Fibroblast of skin of left biceps (primary cell): ENCODE measurements at places on chromosomes 13 and 19.

- no peak for DNase-seq
Observed at GRCh38 chr19:35011091-35011689, 11.1 kb downstream of the GRAMD1A start.

GRCh38 chr19:5547881-5548280 is 19.9 kb downstream of the TINCR start:
- peak; percentile 4 for DNase-seq

DNA sequence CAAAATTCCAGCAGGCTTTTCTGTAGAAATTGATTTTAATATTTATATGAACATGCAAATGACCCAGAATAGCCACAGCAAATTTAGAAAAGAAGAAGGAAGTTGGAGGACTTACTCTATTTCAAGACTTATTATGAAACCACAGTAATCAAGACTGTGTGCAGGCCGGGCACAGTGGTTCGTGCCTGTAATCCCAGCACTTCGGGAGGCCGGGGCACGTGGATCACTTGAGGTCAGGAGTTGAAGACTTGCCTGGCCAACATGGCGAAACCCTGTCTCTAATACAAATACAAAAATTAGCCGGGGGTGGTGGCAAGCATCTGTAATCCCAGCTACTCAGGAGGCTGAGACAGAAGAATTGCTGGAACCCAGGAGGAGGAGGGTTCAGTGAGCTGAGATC is 6.0 kb upstream of the FFAR2 start:
- no peak for DNase-seq

DNA sequence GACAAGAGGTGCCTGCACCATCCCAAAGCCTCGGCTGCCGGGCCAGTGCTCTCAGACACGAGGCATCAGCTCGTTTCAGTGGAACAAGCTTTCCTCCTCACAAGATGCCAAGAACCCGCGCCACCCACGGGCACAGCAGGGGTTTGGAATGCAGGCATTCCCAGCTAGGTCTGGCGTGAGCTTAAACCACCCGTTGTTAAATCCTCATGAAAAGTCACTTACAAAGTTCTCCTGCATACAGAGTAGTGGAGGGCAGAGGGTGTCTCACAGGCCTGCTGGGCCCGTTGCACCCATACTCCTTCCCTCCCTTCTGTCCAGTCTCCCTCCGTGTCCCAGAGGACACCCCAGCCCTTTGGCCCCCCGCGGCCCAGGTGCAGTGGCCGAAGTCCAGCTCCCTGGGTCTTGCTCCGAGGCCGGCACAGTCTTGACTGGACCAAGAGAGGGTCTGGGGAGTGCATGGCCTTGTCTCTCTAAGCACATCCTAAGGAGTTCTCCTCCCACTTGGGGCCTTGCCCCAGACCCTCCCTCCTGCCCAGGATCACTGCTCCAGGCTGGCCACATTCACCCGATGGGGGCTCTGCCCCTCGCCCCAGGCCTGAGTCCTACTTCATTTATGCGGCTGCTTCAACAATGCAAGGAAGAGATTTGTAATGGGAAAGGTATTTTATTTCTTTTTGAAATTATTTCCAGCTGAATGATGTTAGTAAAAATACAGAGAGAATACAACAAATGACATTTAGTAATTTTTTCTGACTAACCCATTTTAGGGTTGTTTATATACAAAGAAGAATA is 35.2 kb upstream of the GRTP1 start:
- DNase-seq: no peak

DNA sequence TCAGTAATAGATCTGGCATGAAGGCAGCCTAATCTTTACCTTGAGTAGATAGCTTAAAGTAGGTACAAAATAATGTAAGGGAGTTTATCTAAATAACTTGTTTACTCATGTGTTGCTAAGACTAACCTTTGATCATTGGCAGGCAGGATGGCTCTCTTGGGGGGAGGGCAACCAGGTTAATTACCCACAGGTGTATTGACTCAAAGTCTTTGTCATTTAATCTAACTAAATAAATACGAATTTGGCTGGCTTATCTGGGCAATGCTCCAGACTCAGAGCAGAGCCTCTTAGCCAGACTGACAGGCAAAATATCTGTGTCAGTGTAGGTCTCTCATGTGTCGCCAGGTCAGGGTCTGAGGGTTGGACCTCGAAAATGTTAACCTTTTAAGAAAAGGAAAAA is 283.4 kb upstream of the KLHL1 start:
- DNase-seq: no peak

GRCh38 chr19:33404506-33405253 is 31.2 kb downstream of the CEBPG start:
- no peak for DNase-seq

- DNase-seq: no peak
Observed at GRCh38 chr19:17840019-17840418, 7.8 kb downstream of the JAK3 start.

DNA sequence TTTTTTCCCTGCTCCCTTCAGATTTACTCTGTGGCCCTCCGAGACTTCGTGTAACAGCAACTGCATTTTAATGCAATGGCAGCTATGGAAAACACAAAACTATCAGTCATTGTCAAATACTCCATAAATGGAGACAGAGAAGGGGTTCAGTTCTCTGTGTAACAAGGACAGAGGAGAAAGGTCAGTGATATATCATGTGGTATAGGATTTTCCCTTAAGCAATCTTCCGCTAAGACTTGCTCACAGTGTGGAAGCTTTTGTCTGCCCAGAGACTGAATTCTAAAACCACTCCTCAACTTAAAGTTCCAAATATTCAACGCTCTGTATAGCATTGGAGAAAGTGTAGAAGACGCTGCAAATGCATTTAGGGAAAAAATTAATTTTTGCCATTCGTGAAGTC is 111.3 kb upstream of the EDNRB start:
- no peak for DNase-seq

DNA sequence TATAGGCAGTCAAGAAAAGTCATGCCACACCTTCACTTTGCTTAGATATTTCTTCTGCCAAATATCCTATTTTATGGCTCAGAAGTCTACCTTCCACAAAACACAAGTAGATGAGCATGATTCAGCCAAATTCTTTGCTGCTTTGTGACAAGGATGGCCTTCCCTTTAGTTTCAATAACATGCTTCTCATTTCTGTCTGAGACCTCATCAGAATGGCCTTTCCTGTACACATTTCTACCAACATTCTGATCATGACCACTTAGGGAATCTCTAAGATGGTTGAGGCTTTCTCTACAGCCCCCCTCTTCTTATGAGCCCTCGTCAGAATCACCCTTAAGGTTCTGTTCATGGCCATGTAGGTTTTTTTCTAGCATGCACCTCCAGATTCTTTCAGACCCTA is 96.2 kb downstream of the COL4A2 start:
- no peak for DNase-seq

DNA sequence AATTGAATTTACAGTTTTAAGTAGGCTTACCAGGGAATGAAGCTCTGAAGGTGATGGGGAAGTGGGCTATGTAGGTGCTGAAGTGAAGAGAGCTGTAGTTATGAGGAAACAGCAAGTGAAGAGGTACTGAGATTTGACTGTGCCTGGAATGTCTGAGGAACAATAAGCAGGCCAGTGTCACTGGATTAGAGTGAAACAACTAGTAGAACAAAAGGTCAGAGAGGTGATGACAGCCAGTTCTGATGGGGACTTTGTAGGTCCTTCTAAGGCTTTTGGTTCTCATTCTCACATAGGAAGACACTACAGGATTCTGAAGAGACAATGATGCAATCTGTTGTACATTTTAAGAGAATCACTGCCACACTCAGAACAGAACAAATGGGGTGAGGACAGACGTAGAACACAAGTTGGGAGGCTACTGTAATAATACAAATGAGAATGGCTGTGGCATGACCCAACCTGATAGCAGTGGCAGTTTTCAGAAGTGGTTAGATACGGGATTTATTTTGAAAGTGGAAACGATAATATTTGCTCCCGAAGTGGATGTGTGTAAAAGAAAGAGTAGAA is 130.8 kb downstream of the MYCBP2 start:
- DNase-seq: no peak

DNA sequence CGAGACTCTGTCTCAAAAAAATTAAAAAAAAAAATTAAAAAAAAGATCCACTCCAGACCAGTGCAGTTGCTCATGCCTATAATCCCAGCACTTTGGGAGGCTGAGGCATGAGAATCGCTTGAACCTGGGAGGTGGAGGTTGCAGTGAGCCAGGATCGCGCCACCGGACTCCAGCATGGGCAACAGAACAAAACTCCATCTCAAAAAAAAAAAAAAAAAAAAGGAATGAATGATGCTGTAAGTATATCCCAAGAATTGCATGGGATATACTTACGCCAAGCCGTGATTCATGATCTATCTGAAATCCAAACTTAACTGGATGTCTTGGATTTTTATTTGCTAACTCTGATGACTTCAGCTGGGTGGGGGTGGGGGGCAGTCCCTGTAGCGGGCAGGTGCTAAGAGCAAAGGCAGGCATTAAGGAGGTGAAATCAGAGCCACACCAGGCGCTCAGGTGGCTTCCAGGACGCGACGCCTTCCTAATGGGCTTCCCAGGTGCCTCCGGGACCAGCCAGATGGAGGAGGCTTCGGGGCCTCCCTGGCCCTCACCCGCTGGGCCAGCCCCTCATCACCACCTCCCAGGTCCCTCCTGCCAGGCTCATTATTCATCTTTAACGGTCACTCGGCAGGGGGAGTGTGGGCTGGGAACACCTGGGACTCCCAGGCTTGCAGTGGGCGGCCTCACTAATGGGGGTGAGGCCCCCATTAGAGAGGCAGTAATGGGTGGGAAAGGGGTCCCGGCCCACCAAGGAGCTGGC is 11.4 kb upstream of the FUT5 start:
- no peak for DNase-seq

DNA sequence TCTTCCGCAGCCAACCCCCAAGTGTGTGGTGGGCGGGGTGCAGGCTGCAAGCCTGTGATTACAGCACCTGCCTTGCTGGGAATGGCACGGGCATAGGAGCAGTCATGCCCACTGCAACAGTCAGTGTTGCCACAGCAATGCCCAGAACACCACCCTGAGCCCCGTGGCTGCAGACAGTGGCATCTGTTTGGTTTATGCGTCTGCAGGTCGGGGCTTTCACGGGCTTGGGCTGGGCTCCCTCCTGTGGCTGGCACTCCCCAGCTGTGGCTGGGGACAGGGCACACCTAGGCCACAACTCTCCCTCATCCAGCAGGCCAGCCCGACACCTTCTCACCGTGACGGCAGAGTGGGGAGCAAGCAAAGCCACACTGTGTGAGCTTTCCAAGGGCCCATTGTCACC is 115.3 kb upstream of the C1QTNF9B start:
- no peak for DNase-seq

GRCh38 chr19:41708481-41708880 is at the start of gene CEACAM5:
Gene CEACAM5, plus strand, starts transcription at chr19:41708626. Its CDS starts 106 bp downstream, at chr19:41708732.
- DNase-seq: no peak

GRCh38 chr13:60260440-60260839 is 96.7 kb upstream of the DIAPH3 start:
- DNase-seq: no peak

DNA sequence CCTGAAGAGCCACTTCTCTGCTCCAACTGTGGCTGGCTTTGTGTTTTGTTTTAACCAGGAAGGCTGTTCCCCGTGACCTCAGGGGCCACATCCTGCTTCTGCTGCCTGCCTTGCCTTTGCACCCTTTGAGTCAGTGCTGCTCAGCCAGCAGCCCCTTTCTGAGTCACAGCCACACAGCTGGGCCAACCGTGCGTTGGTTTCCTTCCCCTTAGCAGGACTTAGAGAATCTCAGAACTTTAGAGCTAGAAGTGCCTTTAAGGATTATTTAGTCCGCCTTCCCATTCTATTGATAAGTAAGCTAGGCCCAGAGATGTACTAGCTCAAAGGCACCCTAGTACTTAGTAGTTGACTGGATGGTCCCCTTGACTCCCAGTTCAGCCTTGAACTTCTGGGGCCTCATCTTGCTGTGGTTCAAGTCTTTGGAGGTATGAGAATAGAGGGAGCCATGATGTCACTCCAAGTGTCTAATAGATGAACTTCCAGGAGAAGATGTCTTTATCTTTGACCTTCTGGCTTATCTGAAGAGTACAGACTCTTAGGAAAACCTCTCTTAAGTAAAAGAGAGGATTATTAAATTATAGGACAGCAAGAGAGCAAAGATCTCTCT is 8.0 kb downstream of the RGCC start:
- peak; percentile 13 for DNase-seq

- no peak for DNase-seq
Observed at GRCh38 chr19:47766670-47767069, 11.8 kb upstream of the SELENOW start.

DNA sequence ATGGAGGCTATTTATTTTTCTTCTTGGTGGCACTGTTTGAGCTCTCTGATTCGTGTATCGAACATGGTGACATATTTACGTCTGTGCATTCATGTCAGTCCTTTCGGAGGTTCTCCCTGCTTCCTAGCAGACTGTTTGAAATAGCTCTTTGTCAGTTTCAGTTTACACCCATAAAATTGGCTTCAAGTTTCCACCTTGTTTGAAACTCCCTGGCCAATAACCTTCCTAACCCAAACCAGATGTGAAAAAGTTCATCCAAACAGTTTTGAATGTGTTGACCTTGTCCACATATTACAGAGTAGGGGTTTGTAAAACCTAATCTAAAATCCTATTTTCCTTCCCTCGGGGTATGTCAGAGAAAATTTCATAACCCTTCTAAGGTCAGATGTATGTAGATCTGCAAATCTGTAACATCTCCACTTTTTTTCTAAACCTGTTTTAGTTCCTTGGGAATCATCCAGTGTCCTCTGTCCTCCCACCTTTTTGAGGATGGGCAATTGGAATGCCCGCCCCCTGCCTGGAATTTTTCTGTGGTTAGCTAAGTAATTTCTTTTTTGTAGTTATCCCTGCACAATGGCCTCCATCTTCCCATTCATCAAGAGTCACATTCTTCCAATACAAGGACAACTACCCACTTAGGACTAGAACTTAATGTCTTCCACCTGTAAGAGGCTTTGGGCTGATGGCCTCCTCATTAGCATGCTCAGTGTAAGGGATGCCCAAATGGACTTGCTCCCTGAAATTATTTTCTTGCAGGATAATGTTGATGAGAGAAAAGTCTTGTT is 499.8 kb downstream of the GPC6 start:
- DNase-seq: no peak

DNA sequence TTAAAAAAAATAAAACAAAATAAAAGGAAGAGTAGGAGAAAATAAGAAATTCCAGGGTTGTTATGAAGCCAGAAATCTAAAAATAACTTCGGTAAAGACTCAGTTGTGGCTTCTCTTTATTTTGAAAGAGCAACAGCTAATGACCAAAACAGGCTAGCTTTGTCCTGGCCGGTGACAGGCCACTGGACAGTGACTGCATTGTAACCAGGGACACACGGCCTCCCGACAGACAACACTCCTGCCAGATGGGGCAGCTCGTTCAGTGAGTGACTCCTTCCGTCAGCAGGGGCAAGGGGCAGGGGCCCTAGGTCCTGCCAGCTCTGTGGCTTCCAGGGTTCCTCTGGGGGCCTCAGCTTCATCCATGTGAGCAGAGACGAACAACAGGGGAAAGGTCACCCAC is 173.4 kb downstream of the KATNAL1 start:
- DNase-seq: no peak
